Stimulated activated CD8-positive, alpha-beta memory T cell treated with anti-CD3 and anti-CD28 coated beads, Interleukin-4, amount 100 ng/mL, for 1 hour (primary cell): ENCODE measurements at places on chromosomes 12 and 14.

- no peak for DNase-seq
Measured at GRCh38 chr12:19288603-19289244, 150.6 kb upstream of the AEBP2 start.

DNA sequence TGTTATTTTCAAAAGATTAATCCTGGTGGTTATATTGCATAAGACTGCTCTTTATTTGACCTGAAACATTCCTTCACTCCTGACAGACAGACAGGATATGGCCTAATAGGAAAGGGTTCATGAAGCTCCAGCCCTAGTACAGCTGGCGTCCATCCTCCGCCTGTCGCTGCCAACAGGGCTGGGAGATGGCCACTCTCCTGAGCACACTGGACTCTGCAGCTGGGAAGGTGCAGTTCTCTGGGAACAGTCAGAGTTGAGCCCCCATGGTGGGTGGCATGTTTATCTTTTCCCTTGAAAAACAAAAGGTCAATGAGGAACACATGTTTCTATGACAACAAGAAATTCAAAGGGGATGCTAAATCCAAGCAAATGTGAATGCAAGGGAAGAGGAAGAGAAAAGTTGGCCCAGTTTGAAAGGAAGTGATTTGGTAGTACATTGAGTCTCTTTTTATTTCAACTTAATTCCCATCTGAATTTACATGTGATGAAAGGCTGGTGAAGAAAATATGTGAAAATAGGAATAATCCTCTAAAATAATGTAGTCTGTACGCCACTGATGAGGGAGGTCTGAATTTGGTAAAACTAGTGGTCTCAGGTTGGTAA is 89.9 kb upstream of the DCN start:
- DNase-seq, result no peak

DNA sequence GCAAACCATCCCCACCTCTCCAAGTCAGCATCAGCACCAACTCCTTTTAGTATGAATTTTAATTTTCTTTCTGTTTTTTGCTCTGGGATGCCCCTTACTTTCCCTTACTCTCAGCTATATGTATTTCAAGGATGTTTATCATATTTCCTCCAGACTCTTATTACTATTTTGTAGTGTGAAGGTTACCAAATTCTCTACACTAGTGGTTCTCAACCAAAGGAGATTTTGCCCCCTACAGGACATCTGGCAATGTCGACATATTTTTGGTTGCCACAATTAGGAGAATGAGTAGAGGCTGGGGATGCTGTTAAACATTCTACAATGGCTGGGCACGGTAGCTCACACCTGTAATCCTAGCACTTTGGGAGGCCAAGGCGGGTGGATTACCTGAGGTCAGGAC is 29.1 kb upstream of the SOS2 start:
- no peak for DNase-seq

GRCh38 chr14:91636604-91637003 is 95.3 kb downstream of the CATSPERB start:
- no peak for DNase-seq

DNA sequence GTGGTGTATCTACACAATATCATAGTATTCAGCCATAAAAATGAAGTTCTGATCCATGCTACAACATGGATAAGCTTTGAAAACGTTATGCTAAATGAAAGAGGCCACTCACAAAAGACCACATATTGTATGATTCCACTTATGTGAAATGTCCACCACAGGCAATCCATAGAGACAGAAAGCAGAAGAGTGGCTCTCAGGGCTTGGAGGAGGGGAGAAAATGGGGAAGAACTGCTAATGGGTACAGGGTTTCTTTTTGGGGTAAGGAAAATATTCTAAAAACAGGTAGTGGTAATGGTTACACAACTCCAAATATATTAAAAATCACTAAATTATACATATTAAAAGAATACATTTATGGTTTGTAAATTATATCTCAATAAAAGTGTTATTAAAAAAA is 16.5 kb downstream of the SCNN1A start:
- DNase-seq, result no peak

- DNase-seq, result no peak
Measured at GRCh38 chr12:2358986-2359658, 306.3 kb downstream of the CACNA1C start.

DNA sequence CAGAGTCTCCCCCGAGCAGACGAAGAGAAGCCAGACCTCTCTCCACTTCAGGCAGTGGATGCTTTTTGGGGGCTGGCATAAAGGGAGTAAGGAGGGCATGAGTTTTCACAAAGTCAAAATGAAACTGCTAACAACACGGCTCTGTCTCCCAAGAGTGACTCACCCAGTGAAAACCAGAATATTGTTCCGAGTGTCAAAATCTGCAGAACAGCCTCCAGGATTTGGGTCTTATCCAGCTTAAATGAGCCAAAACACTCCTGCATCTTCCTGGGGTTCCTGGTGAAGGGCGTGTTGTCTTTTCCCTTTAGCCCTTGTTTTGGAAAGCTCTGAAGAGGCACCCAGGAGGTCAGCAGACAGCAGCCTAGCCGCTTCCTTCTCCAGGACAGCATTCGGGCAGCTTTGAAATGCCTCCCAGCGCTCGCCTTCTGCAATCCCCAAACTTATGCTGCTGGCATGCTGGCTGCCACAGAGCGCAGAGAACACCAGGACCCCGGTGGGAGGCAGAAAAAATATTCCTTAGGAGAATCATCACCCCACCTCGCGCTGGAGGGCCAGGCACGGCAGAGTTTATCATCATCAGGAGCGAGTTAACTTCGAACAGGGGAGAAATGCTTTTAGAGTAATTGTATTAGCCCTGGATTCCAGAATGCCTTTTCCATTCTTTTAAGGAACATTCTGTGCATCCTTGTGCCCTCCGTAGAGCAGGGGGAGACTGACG is 117.7 kb upstream of the NCOR2 start:
- no peak for DNase-seq

- no peak for DNase-seq
Measured at GRCh38 chr14:66426451-66426850, 59.7 kb upstream of the CCDC196 start.

- no peak for DNase-seq
Measured at GRCh38 chr12:41497409-41497808, 309.3 kb downstream of the PDZRN4 start.

DNA sequence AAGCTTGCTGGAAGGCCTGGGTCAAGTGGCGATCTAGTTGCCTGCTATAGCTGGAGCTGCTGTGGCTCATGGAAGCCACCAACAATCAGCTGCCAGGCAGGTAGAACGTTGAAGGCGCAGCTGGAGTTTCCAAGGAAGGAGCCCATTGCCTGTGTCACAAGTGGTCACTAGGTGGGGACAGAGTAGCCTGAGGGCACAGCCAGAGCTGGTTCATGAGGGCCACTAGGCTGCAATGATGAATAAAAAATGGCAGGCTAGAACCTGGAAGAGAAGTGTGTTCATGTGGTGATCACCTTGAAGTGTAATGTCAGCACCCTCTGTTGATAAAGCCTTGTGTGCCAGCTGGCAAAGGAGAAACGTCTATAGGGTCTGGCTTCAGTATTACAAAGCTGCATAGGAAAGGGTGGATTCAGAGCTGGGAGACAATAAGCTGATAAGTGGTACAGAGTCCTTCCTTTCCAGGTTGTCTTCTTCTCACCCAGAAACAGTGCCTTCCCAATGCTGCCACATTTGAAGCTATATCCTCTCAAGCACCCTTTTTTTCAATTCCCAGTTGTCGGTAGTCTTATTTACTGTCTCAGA is 165.8 kb downstream of the EMP1 start:
- no peak for DNase-seq

- no peak for DNase-seq
Measured at GRCh38 chr12:92485351-92486348, 217.1 kb upstream of the PLEKHG7 start.

- no peak for DNase-seq
Measured at GRCh38 chr12:130331146-130331545, 6.5 kb upstream of the PIWIL1 start.

GRCh38 chr12:127414636-127415035 is 852.3 kb upstream of the TMEM132C start:
- no peak for DNase-seq

DNA sequence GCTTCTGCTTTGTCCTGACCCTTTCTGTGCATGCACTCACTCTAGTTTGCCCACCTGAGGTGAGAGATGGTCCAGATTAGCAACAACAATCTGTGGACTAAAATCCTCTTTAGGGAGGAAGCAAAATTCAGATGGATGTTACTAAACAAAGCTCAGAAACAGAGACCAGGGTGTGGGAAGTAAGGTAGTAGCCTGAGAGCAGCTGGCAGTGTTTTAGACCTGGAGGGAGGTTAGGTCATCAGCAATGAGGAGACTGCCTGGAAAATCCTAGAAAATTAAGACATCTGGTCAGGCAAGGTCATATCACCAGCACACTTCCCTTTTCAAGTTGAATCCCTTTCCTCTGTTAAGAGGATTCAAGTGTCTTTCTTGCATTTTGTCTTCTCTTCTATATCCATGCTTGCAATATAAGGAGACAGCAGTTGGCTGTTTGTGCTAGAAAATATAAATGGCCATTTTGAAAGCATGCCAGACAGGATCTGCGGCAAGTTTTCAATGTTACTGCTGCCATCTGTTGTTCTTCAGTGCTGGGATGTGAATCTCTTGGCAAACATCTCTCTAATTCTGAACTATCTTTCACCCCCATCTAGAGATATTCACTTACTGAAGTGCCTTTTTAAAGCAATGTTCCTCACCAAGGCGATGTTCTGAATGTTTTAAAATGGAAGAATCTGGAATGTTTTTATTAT is 266.4 kb downstream of the NAV3 start:
- DNase-seq, result no peak

- DNase-seq, result no peak
Measured at GRCh38 chr12:112964067-112964670, 14.2 kb upstream of the OAS2 start.

DNA sequence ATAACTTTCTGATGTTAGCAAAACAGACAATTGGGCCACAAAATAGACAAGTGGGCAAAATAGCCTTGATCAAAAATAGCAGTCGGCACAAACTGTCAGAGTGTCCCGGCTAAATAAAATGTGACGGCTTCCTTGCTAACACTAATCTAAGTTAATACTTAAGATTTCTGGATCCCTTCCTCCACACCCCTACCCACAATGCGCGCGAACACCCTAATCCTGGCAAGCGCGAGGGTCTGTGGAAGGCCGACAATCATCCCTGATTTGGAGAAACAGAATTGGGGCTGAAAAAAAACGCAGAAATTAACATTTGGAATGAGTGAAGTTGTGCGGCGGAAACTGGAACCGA is 489 bp downstream of the CEP290 start:
- DNase-seq, result no peak

GRCh38 chr12:113788020-113788856 is 177.9 kb downstream of the RBM19 start:
- no peak for DNase-seq

GRCh38 chr12:64671681-64672080 is 61.4 kb downstream of the RASSF3 start:
- DNase-seq, result no peak

GRCh38 chr12:114499338-114499737 is 93.4 kb upstream of the TBX5 start:
- DNase-seq, result no peak

DNA sequence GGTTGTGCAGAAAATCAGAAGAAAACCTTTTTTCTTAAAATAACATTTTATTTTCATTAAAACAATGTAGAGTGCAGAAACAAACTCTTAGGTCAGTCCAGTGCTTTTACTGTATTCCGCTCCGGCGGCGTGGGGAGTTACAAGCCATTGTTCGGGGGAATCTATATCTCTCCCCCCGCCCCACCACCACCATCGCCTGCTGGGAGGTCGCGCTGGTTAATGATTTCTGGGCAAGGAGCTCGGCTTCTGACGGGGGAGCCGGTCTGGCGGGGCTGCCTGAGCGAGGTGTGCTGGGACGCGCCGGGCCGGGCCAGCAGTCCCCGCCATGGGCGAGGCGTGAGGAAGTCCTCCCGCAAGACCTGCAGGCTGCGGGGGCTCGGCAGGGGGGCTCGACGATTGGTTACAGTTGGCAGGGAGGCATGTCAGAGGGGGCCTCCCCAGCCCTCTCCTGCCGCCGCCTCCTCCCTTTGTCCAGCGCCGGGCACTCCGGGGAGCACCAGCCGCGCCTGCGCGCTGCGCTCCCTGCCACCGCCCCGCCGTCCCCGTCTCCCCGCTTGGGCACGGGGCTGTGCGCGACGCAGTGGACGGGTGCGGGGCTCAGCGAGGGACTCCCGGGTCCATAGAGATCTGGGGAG is 1.0 kb upstream of the DUSP6 start:
- no peak for DNase-seq

DNA sequence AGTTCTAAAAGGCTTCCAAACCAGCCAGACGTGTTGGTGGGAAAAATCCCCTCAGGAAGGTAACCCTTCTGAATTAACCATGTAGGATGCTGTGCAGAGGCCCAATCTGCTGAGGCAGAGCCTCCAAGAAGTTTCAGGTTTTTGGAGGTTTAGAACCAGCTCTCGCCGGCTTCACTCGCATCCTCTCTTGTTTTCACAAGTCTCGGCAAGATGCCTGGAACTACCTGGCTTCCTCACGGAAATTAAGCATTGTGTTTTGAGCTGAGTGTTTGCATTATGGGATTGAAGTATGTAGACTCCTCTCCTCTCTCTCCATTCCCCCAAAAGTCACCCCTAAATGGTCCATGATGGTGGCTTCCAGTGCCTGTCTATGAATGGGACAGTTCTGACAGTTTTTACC is 20.6 kb downstream of the LTBP2 start:
- no peak for DNase-seq

- DNase-seq, result no peak
Measured at GRCh38 chr12:43462741-43463140, 89.3 kb downstream of the ADAMTS20 start.

GRCh38 chr14:104739546-104740516 is 13.1 kb upstream of the SIVA1 start:
- no peak for DNase-seq

- no peak for DNase-seq
Measured at GRCh38 chr14:55718551-55718950, 138.5 kb downstream of the KTN1 start.

DNA sequence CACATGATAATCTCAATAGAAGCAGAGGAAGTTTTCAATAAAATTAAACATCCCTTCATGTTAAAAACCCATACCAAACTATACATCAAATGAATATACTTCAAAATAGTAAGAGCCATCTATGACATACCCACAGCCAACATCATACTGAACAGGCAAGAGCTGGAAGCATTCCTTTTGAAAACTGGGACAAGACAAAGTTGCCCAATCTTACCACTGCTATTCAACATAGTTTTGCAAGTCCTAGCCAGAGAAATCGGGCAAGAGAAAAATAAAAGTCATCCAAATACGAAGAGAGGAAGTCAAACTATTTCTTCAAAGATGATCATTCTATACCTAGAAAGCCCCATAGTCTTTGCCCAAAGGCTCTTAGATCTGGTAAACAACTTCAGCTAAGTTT is 454.7 kb upstream of the PRICKLE1 start:
- no peak for DNase-seq
